ENCODE measurements at places on chromosomes 7 and 10.

- DNase-seq: no peak
These were observed 8.9 kb downstream of the SEC31B start for GRCh38 chr10:100510533-100511308.

DNA sequence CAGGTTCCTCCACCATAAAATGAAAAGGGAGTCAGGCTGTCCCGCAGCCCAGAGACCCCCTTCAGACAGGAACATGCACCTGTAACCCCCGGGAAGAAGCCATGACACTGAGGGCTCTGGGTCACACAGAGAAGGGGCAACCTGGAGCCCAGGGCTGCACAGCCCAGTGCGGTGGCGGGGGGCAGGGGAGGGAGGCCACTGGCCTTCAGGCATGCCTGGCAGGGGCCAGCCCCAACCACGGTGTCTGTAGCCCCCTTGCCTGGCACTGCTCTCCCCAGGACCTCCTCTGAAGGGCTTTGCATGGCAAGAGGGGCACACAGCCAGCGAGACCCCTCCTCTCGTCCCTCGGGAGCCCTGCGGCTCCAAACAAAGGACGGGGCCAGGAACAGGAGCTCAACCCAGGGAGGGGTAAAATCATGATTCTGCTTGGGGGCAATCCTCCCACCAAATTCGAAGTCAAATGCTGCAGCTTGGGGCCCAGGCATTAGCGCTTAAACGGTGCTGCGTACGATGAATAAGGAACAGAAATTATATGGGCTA is 235.1 kb downstream of the MAD1L1 start:
- DNase-seq: no peak

DNA sequence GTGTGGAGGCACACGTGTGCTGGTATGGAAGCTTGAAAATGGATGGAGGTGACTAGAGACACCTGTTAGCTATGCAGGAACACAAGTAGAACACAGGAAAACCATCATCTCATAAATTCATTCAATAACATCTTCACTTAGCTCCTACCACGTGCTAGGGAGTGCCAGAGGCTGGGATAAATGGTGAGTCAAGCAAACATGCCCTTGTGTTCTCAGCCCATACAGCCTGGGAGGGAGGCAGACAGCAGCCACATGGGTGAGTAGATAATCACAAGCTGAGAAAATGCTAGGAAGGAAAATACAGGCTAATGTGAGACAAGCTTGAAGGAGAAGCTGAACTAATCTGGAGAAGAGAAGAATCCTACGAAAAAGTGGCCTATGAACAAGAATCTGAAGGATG is 468.0 kb upstream of the ZMIZ1 start:
- DNase-seq: no peak

DNA sequence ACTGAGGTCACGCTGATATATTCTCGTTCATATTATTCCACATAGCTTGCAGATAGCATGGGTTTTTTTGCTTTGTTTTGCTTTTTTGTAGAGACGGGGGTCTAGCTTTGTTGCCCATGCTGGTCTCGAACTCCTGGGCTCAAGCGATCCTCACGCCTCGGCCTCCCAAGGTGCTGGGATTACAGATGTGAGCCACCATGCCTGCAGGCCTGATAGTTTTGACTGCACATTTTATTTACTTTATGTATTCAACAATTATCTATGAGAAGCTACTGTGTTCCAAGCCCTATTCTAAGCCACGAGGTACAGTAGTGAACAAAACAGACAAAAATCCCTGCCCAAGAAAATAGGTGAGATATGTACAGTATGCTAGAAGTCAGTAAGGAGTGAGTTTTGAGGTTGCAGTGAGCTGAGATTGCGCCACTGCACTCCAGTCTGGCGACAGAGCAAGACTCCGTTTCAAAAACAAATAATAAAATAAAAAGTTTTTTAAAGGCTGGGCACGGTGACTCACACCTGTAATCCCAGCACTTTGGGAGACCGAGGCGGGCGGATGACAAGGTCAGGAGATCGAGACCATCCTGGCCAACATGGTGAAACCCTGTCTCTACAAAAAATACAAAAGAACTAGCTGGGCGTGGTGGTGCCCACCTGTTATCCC is 1.3 kb upstream of the YWHAG start:
- DNase-seq: no peak

- DNase-seq: no peak
These were observed 501 bp downstream of the TFPI2 start for GRCh38 chr7:93890041-93890463.

GRCh38 chr7:57384380-57384779 is 65.6 kb upstream of the ZNF716 start:
- DNase-seq: no peak

- DNase-seq: no peak
These were observed 169.1 kb downstream of the PTEN start for GRCh38 chr10:88032566-88032965.

GRCh38 chr10:59708816-59709394 is 745 bp downstream of the SLC16A9 start:
- peak; percentile 65 for DNase-seq

GRCh38 chr7:127717502-127718339 is 65.7 kb downstream of the SND1 start:
- no peak for DNase-seq

DNA sequence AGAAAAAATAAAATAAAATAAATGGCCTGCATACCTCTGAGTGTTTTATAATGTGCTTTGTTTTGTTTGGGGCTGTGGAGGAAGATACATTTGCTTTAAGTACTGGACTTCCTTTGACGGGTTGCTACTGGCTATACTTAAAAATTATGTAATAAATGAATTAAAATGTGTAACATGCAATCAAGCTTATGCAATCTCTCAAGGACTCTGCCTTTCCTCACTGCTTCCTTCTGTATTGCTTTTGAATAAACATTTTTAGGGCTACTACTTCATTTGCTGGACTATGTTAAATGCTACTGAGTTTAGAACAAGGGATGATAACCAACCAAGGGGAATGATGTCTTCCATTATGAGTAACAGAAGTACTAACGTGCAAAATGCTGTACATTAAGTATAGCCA is 91.6 kb downstream of the ETV1 start:
- DNase-seq: no peak

- DNase-seq: no peak
These were observed 18.1 kb downstream of the OPTN start for GRCh38 chr10:13117841-13118783.

- DNase-seq: peak; percentile 74
These were observed 41.2 kb downstream of the TACR2 start for GRCh38 chr10:69375307-69376151.

- DNase-seq: no peak
These were observed 15.2 kb upstream of the EGR2 start for GRCh38 chr10:62831346-62831745.

GRCh38 chr7:28406192-28406591 is 6.1 kb upstream of the CREB5 start:
- no peak for DNase-seq

DNA sequence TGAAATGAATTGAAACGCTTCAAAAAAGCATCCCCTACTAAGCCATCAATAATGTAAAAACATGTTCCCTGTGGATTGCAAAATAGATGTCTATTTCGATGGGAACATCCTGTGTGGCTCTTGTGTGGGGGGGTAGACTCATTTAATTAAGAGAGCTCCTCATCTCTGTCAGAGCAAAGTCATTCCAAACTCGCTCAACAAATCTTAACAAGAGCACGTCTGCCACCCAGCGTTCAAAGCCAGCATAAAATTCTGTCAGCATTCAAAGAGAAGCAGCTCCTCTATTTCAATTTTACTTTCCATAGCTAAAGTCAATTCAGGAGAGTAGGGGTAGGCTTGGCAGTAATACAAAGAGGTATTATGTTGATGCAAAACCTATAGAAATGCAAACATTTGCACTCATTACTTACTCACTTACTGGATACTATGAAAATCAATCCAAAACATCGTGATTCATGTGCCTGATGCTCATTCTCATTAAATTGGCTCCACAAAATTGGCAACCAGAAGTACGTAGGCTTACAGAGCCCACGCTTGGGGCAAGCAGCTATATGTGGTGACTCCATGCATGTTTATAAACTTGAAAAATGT is 114.9 kb downstream of the IPMK start:
- no peak for DNase-seq

GRCh38 chr7:151491859-151492258 is 27.8 kb downstream of the RHEB start:
- no peak for DNase-seq

DNA sequence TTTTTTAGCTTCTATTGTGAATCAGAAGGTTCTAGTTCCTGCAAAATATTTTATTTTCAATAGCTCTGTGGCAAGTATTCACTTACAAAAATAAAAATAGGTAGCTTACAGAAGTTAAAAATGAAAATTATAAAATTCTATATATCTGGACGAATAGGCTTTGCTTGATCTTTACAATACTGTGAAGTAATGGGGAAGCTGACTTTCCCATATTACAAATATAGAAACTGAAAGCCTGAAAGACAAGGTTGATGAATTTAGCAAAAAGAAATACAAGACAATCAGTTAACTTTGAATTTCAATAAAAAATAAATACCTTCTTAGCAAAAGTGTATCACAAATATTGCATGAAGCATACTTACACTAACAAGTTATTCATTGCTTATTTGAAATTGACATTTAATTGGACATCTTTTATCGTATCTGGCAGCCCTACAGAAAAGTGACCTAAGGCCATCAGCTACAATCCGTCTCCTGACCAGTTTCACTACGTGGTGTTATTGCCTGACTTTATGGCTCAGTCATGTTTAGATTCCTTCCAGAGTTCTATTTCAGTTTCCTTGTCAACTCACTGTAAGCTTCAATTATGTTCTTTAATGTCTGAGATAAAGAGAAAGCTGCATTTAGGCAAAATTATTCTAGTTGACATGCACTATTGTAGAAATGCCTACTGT is 310.5 kb upstream of the HGF start:
- no peak for DNase-seq

GRCh38 chr10:64196638-64197315 is 675.6 kb downstream of the REEP3 start:
- no peak for DNase-seq

GRCh38 chr10:116634126-116634975 is 13.6 kb downstream of the PNLIPRP2 start:
- no peak for DNase-seq

GRCh38 chr7:157282141-157282801 is 54.5 kb upstream of the DNAJB6 start:
- no peak for DNase-seq

DNA sequence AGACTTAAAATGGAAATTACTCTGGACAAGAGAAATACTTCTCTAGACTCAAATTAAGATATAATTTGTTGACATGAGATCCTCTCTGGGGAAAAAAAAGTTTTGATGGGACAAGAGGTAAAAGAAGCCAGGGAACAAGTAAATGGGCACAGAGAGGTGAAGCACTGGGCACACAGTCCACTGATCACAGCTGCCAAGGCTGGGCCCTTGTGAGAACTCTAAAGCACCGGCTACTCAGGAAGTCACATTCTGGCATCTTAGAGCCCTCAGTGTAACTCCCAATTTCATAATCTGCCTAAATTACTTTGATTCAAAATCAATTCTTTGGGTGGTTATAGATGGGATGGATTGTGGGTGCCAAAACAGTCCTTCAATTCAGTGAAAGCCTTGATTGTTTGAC is 123.2 kb upstream of the CACNA2D1 start:
- no peak for DNase-seq

- peak; percentile 73 for DNase-seq
These were observed 5.7 kb downstream of the BLVRA start for GRCh38 chr7:43764039-43764761.

DNA sequence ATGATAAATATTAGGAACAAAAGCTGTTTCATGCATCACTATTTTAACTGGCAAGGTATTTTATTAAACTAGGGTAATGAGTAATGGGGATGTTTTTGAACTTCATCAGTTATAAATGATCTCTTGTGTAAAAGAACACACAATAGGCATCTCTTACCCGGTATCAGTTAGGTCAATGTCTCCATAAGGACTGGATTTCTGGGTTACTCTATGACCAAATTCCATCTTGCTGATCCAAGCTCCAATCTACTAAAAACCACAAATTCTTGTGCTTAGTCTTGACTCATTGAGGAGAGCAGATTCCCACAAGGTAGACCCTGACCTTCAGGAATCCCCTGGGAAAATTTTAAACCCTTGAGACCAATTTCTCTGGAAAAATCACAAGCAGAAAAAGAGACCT is 1167.7 kb downstream of the XPNPEP1 start:
- DNase-seq: no peak

- DNase-seq: no peak
These were observed 5.7 kb upstream of the R3HCC1L start for GRCh38 chr10:98128802-98129201.

DNA sequence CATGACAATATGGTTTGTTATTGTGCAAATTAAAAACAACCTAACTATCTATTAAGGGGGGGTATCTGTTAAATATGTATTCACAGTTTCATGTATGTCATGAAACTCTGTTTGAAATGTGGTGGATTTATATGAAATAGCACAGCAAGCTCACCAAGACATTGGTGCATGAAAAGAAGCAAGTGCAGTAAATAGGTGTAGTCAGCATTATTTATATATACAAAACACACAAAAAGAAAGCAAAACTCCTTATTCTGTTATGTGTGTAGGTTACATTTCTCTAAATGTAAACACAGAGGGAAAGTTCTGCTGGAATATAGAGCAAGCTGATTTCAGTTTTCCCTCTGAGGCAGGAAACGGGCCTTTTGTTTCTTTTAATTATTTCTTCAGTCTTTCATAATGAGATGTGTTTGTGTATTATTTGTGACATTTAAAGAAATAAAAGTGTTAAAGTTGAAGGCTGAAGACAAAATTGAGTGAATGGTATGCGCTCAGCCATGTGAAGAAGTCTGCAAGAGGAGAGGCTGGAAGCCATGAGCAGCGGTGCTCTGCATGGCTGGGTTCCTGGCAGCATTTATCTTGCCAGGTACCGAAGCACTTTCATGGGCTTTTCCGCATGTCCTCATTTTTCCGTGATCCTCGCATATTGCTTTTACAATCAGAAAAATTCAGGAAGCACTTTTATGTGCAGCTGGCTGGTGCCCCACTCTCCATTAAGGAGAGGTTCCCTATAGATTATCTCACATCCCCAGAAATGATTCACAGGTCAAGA is 38.5 kb downstream of the GRID1 start:
- DNase-seq: no peak

GRCh38 chr7:142697270-142697669 is 52.0 kb upstream of the PRSS1 start:
- DNase-seq: no peak

DNA sequence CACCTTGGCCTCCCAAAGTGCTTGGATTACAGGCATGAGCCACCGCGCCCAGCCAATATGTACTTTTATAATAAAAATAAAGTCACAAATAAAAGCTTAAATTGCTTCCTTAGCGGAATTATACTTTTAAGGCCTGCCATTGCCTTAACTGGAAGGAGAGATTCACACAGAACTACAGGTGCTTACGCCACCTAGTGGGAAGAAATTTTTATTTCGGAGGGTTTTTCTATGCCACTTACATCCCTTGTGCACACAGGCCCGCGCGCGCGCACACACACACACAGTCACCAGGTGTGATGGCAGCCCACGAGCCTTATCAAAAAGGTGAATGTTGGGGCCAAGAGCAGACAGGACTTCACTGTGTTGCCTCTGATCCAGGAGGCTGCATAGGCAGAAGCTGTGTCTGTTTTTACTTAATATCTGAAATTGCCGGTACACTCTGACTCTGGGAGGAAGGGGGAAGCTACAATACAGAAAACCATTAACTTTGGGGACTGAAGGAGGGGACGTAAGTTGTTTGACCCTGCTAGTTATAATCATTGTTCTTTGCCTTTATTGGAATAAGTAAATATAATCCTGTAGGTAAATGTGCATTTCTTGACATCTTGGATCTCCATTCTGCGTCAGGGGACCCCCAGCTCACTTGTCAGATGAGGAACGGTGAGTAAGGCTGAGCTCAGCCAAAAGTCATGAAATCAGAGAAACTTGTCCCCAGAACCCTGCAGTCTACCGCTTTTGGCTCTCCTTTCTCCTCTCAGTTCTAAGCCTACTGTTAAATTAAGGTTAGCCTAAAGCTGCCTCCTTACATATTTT is 87.1 kb downstream of the SLC16A9 start:
- DNase-seq: no peak
